Substantia nigra (tissue), 51 donors: ENCODE measurements at places on chromosomes 12 and 14.

GRCh38 chr14:92489394-92490238, 24.0 kb upstream of the RIN3 start:
- DNase-seq, result no peak

DNA sequence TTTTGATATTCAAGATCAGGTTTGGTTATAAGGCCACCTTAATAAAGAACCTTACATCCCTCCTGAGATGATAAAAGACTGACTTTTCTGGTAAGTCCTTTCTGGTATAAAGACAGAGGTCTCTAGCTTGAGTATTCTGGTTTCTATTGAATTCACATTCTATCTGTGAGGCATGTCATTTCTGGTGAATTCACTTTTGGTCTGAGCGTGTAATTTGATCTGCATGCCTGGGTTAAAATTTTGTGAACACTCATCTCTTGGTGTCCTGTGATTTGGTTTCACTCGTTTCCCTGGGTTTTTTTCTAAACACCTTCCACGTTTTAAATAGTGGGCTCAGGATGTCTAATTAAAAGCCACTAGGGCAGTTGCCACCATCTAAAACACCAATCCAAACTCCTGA, 12.2 kb downstream of the EIF5 start:
- no peak for DNase-seq

DNA sequence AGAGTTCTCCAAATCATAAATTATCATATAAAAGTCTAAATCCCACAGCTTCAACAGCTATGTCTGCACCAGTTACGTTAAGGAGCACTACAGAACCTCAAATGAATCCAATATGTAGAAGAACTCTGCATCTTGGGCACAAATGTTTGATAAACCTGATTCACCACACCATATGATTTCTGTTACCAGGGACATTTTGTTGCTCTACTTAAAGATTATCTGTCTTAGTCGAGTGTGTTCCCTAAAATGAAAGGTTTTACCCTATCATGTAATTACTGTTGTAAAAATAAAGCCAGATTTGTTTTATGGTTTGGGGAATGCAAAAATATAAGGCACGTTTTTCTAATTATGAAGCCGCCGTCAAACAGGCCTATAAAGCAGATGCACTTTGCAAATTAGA, 363.1 kb downstream of the EGLN3 start:
- no peak for DNase-seq

DNA sequence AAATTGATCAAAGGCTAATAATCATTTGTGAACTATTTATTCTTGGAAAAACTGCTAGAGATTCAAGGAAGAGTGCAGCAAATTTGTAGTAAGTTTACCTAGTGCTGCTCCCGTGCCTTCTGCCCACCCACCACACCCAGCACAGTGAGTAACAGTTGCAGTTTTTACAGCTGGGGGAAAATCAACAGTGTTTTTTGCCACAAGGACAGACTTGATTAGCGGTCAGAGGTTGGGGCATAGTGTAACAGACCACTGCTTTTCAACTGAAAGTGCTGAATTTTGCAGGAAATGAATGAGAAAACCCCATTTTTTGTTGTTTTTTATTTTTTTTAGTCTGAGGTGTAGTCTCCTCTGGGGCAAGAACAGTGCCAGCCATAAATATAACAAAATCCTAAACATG, 7.5 kb upstream of the KLRK1 start:
- DNase-seq, result no peak

GRCh38 chr14:99688210-99688581, 4.1 kb downstream of the CYP46A1 start:
- no peak for DNase-seq

GRCh38 chr14:92383805-92384204, 60.8 kb downstream of the SLC24A4 start:
- no peak for DNase-seq

DNA sequence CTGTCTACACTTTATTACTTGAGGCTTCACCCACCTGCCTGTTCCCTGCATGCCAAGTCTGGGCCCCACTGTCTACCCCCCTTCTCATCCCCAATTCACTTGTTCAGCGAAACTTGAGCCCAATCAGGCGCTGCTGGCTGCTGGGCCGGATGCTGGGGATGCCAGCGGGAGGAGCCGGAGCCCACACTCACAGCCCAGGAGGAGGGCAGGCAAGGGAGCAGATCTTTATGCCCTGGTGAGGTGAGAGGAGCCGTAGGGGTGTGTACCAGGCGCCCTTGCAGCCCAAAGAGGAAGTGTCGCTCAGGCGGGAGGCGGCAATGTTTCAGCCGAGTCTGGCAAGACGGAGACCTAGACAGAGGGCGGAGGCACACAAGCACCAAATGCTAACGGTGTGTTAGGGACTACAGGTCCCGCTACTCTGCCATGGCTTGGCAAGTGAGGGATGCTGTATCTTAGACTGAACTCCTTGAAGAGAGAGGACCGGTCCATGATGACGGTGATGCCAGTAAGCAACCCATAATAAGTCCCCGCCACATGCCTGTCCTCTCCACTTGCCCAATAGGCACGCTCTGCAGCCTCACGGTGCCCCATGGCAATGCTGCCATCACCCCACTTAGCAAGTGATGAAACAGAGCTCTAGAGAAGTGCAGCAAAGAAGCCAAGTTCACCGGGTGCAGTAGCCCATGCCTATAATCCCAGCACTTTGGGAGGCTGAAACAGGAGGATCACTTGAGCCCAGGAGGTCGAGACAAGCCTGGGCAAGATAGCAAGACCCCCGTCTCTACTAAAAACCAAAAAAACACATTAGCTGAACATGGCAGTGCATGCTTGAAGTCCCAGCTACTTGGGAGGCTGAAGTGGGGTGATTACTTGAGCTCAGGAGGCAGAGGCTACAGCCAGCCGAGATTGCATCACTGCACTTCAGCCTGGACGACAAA, 41.6 kb downstream of the LRRC74A start:
- DNase-seq, result peak; percentile 21

- DNase-seq, result no peak
These were observed 17.4 kb downstream of the HDAC7 start for GRCh38 chr12:47802312-47802711.

- no peak for DNase-seq
These were observed 379.0 kb downstream of the NPAS3 start for GRCh38 chr14:33317675-33318074.
